ENCODE measurements at places on chromosomes 2 and 18. TPM values are rescaled to one million over a fixed set of nuclear protein-coding genes. Genes with fewer than 3 reads are reported as not detected.

TTC21B gene
- total RNA-seq, result 4.8 TPM

FLACC1 gene
- 0.18 TPM for total RNA-seq

EFEMP1 gene
- total RNA-seq, result 43.3 TPM

SLC4A5 gene
- total RNA-seq, result 0.32 TPM

CYS1 gene
- 1.3 TPM for total RNA-seq

ALPP gene
- 0.75 TPM for total RNA-seq

FBLN7 gene
- total RNA-seq, result 0.74 TPM

SPRED2 gene
- total RNA-seq, result 31.5 TPM

UGT1A10 gene
- not detected for total RNA-seq

DNAH6 gene
- 0.14 TPM for total RNA-seq

RGPD4 gene
- 0.08 TPM for total RNA-seq

IGFBP5 gene
- total RNA-seq, result 0.20 TPM

NCOA1 gene
- total RNA-seq, result 9.9 TPM

ANKRD44 gene
- total RNA-seq, result 2.7 TPM

CCDC121 gene
- 4.0 TPM for total RNA-seq

KIF5C gene
- total RNA-seq, result 0.43 TPM

DSC1 gene
- not detected for total RNA-seq

LYPD6 gene
- total RNA-seq, result 0.06 TPM

CAVIN2 gene
- total RNA-seq, result 19.8 TPM

PCARE gene
- total RNA-seq, result not detected

DSG1 gene
- total RNA-seq, result not detected

NABP1 gene
- 14.1 TPM for total RNA-seq

TMEM182 gene
- 5.3 TPM for total RNA-seq

IAH1 gene
- total RNA-seq, result 84.1 TPM

C2orf80 gene
- total RNA-seq, result not detected

LYG2 gene
- total RNA-seq, result not detected

CEBPZOS gene
- 39.7 TPM for total RNA-seq

IL18RAP gene
- not detected for total RNA-seq

YIPF4 gene
- 56.2 TPM for total RNA-seq

Measured in A549 treated with CORT108297 at 1 μM for 4 hours (cell line).